ENCODE measurements at places on chromosomes 4 and X. TPM values are rescaled to one million over a fixed set of nuclear protein-coding genes. Genes with fewer than 3 reads are reported as not detected.

DNA sequence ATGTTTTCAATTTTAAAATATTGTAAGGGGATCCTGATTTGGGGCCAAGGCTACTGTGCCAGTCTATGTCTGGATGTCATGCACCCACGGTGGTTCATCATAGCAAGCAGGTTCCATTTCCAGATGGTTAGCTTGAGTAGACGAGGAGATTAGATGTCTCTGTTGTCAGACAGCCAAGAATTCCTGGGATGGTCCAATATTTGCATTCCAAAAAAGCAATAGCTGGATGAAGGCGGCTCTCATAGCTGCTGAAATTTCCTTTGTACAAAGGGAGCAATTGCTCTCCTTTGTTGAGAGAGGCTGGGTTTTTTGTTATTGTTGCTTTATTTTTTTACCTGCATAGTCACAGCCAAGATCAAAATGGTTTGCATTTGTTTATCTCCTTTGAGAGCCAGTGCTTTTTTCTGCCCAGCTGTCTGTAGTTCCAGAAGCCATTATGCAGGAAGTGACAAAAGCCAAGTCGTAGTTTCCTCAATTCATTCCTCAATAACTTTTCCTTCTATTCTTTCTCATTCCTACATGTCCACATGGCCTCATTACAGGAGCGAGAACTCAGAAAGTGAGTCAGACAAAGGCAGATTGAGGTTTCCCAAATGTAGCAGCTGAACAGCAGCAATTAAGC is 107.9 kb downstream of the MMRN1 start:
- H3K4me3 ChIP-seq, result no peak overlapping the region
- H3K36me3 ChIP-seq, result no peaks in the 10 kb centered on the region
- no peak overlapping the region for H3K27ac ChIP-seq

DNA sequence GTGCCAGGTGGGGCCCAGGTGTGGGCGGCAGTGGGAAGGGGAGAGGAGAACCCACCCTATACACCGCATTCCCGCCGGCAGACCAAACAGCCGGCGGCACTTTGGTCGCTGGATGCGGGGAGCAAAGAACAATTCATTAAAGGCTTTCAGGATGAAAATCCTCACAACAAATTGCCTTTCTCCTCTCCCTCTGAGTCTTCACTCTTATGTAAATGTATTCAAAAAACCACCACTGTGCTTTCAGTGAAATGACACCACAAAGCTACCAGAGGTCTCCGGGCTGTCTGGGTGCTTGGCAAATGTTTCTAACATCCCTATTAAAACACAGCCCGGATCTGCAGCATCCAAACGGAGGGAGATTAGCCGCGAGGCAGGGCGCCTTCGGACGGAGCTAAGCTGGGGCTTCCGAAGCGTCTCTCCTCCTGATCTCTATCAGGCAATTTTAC is 171.8 kb upstream of the TBL1X start:
- no peak overlapping the region for H3K4me3 ChIP-seq
- no peaks in the 10 kb centered on the region for H3K4me1 ChIP-seq
- no peaks in the 10 kb centered on the region for H3K27me3 ChIP-seq
- no peak overlapping the region for H3K27ac ChIP-seq
- no peaks in the 10 kb centered on the region for H3K36me3 ChIP-seq

- H3K27me3 ChIP-seq, result no peaks in the 10 kb centered on the region
- H3K36me3 ChIP-seq, result no peaks in the 10 kb centered on the region
- H3K27ac ChIP-seq, result no peak overlapping the region
- H3K4me1 ChIP-seq, result no peaks in the 10 kb centered on the region
These were observed 18.4 kb upstream of the ANAPC4 start for GRCh38 chr4:25358515-25359275.

- no peak overlapping the region for H3K27ac ChIP-seq
- no peaks in the 10 kb centered on the region for H3K4me1 ChIP-seq
- DNase-seq, result no peak
- H3K27me3 ChIP-seq, result no peaks in the 10 kb centered on the region
- H3K4me3 ChIP-seq, result no peak overlapping the region
- H3K36me3 ChIP-seq, result no peaks in the 10 kb centered on the region
These were observed 231.5 kb upstream of the FMR1 start for GRCh38 chrX:147680251-147680650.

GRCh38 chr4:124803641-124804040 is 91.1 kb upstream of the ANKRD50 start:
- H3K4me1 ChIP-seq, result no peaks in the 10 kb centered on the region
- no peaks in the 10 kb centered on the region for H3K36me3 ChIP-seq
- no peaks in the 10 kb centered on the region for H3K27me3 ChIP-seq
- no peak for DNase-seq
- no peak overlapping the region for H3K27ac ChIP-seq

GRCh38 chr4:80610199-80610598 is 274.7 kb downstream of the CFAP299 start:
- H3K4me1 ChIP-seq, result peaks cover 5% of the 10 kb centered on the region
- H3K27me3 ChIP-seq, result no peaks in the 10 kb centered on the region
- H3K27ac ChIP-seq, result no peak overlapping the region
- DNase-seq, result no peak

- no peak overlapping the region for H3K4me3 ChIP-seq
- no peak overlapping the region for H3K27ac ChIP-seq
- no peaks in the 10 kb centered on the region for H3K27me3 ChIP-seq
- H3K36me3 ChIP-seq, result no peaks in the 10 kb centered on the region
- H3K4me1 ChIP-seq, result no peaks in the 10 kb centered on the region
These were observed 822.9 kb downstream of the RAPGEF2 start for GRCh38 chr4:159925770-159926169.

GRCh38 chr4:128379860-128380259 is 92.2 kb upstream of the PGRMC2 start:
- H3K27ac ChIP-seq, result no peak overlapping the region
- DNase-seq, result no peak
- H3K4me3 ChIP-seq, result no peak overlapping the region

DNA sequence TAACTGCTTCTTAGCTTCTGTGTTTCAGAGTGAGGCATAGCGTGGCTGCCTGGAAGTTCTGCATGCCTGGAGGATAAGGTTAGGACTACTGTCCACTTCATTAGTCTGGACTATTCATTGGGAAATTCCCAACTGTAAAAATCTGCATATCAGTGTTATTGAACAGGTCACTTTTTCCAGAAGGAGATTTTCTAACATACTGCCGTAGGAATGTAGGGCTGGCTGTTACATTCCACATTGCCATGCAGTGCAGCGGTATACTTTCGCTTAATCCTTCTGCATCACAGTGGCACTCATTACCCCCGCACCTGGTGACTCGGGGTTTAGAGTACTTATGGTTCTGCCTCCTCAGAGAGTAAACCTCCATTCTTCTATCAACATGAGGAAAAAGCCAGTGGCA is 104.6 kb downstream of the NPFFR2 start:
- H3K27me3 ChIP-seq, result no peaks in the 10 kb centered on the region
- DNase-seq, result no peak
- no peak overlapping the region for H3K27ac ChIP-seq
- no peak overlapping the region for H3K4me3 ChIP-seq
- H3K4me1 ChIP-seq, result no peaks in the 10 kb centered on the region

- H3K36me3 ChIP-seq, result no peaks in the 10 kb centered on the region
- no peak for DNase-seq
- no peaks in the 10 kb centered on the region for H3K27me3 ChIP-seq
- H3K4me3 ChIP-seq, result no peak overlapping the region
These were observed 20.0 kb downstream of the TAPT1 start for GRCh38 chr4:16206301-16206700.

Gene EXOC1L
- total RNA-seq, result not detected

Gene REPS2
- 7.4 TPM for total RNA-seq

Gene NHSL2
- 2.9 TPM for total RNA-seq

Gene SH3RF1
- 53.5 TPM for total RNA-seq

DNA sequence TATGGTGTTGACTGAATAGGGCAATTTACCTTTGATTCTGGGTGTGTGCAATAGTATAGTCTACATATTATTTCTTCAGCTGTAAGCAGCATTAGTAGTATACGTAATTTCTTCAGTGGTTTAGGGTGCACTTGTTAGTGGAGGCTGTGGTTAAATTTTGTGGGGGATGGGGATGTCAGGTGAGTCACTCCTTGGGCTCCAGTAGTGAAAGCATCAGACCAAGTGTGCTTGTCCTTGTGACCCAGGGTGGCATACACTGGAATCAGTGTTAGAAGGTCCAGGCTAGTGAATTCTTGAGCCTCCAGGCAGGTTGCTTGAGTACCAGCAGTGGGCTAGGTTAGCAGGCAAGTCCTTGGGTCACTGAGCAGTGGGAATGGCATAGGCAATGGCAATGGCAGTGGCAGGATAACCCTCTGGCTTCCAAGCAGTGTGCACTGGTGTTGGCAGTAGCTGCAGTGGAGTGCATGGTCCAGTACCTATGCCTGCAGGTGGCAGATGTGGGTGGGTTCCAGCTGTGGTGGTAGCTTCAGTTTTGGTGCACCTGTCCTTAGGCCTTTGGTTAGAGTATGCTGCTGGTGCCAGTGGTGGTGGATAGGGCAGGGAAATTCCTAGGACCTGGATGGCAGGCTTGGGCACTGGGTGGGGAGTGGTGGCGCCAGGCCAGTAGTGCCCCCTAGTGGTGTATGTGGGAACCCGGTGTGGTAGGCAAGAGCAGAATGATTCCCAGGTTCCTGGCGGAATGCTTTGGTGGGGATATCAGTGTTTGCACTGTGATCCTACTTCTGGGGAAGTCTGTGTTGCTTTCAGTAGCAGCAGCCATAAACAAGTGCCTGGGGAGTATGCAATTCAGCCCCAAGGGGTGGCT is 531.0 kb downstream of the SMARCA1 start:
- no peak for DNase-seq
- H3K27ac ChIP-seq, result no peak overlapping the region
- no peaks in the 10 kb centered on the region for H3K27me3 ChIP-seq
- no peaks in the 10 kb centered on the region for H3K4me1 ChIP-seq
- no peak overlapping the region for H3K4me3 ChIP-seq

Measured in Peyer's patch (tissue), 4 donors.